Keratinocyte (primary cell): ENCODE measurements at places on chromosomes 3 and 15.

- H3K4me1 ChIP-seq = no peaks in the 10 kb centered on the region
- no peaks in the 10 kb centered on the region for H3K36me3 ChIP-seq
- H3K27ac ChIP-seq = no peak overlapping the region
- DNase-seq = no peak
- no peak overlapping the region for H3K4me3 ChIP-seq
Measured at GRCh38 chr3:195601382-195601781, 17.6 kb upstream of the APOD start.

GRCh38 chr3:172688588-172688987, 22.3 kb downstream of the NCEH1 start:
- no peak overlapping the region for H3K27ac ChIP-seq
- no peaks in the 10 kb centered on the region for H3K36me3 ChIP-seq
- peaks cover 29% of the 10 kb centered on the region for H3K4me1 ChIP-seq

DNA sequence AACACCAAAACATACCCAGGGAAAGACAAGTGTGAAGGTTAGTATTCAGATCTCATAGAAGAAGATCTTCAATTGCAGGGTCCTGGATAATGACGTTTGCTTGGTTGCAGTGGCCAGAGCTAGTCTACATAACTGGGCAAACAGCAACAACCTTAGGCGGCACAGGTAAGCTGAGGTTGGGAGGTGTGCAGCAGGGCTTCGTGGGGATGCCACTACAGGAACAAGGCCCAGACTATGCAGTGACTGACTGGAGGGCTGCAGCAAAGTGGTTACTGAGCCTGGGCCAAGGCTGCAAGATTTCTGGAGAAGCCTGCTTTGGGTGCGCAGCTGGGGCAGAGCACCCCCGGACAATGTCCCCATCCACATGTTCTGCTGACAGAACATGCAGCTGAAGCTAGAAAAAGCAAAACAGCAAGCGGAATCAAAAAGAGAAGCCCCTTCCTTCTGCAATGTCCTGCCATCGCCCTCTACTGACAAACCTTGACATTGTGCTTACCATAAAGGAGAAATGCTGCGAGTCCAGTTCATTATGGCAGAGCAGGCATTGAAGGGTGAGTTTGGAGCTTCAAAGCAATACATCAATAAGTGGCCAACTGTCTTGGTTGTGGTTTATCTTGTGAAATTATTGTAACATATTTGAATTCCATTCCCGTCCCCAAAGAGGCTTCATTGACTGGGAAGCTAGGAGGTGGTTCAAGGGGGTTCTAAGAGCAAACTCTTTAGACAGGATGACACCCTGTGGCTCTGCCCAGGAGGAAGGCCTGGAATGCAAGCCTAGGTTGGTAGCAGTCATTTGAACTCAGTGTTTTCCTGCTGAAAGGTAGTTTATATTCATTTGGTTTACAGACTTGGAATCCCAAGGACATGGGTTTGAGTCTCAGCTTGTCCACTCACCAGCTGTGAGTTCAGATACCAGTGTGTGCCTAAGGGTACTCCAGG, 217.0 kb downstream of the PDCD6IP start:
- peaks cover 22% of the 10 kb centered on the region for H3K4me1 ChIP-seq
- no peaks in the 10 kb centered on the region for H3K36me3 ChIP-seq
- H3K27me3 ChIP-seq = peaks cover 9% of the 10 kb centered on the region

GRCh38 chr15:33116198-33116597, 78.3 kb downstream of the FMN1 start:
- H3K27me3 ChIP-seq = no peaks in the 10 kb centered on the region
- peaks cover 7% of the 10 kb centered on the region for H3K4me1 ChIP-seq
- no peak overlapping the region for H3K27ac ChIP-seq
- no peak overlapping the region for H3K4me3 ChIP-seq
- DNase-seq = no peak

- no peak for DNase-seq
- no peaks in the 10 kb centered on the region for H3K4me1 ChIP-seq
Measured at GRCh38 chr15:54119051-54119450, 140.8 kb downstream of the UNC13C start.

DNA sequence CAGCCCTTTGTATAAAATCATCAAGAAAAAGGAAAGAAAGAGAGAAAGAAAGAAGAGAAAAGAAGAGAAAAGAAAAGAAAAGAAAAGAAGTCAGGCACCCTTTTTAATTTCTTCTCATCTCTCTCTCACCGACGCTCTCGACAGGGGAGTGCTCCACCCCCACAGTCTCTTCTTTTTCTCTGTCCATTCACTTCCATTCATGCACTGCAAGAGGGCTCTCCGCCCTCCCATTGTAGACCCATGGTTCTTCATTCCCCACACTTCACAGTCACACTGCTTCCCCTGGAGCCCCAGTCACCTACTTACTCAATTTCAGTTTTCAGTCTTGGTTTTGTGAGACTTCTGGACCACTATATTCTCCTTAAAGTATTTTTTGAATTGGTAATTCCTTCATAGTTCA, 254.7 kb downstream of the SOX2 start:
- no peak for DNase-seq
- H3K27ac ChIP-seq = no peak overlapping the region
- no peaks in the 10 kb centered on the region for H3K36me3 ChIP-seq
- no peaks in the 10 kb centered on the region for H3K27me3 ChIP-seq

GRCh38 chr3:27326629-27327545, 42.3 kb downstream of the NEK10 start:
- H3K36me3 ChIP-seq = no peaks in the 10 kb centered on the region
- H3K27ac ChIP-seq = no peak overlapping the region
- no peak overlapping the region for H3K4me3 ChIP-seq
- DNase-seq = no peak
- peaks cover 3% of the 10 kb centered on the region for H3K4me1 ChIP-seq
- no peaks in the 10 kb centered on the region for H3K27me3 ChIP-seq
